Activated T-cell treated with anti-CD3 and anti-CD28 coated beads, Interleukin-2, amount 50 U/mL, for 4 hours (primary cell): ENCODE measurements at places on chromosomes 5 and 9. TPM values are rescaled to one million over a fixed set of nuclear protein-coding genes. Genes with fewer than 3 reads are reported as not detected.
A peak's percentile ranks its signal among the peaks of the same experiment; 100 is the strongest.

DNA sequence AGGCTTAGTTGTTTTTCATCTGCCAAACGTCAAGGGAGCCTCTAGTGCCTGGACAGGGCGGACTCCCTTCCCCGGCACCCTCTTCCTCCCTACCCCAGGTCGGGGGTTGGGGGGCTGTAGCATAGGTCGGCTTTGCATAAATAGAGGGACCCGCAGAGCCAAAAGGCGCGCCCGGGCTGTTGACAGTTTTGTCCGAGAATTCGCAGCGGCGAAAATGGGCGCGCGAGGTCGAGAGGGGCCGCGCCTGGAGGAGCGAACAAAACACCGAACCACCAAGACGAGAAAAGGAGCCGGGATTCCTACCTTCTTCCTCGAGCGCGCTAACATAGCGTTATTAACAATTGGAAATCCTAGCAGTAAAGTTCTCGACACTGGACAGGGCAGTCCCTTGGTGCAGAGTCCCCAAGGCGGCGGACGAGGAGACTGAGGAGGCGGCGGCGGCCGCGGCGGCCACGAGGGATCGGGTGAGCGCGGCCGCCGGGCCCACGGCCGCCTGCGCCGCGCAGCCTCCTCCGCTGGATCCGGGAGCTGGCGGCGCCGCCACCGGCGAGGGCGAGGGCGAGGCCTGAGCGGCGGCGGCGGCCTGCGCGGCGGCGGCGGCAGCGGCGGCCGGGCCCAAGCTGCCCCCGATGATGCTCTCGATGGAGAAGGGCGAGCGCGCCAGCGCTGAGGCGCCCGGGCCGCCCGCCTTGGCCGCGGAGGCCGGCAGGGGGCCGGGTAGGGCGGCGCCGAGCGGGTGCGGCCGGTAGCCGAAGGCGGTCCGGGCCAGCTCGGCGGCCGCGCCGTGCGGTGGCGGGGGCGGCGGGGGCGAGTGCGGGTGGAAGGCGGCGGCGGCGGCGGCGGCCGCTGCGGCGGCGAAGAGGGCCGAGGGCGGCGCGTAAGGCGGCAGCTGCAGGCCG lies 1.7 kb downstream of the FOXD1 start:
- DNase-seq, result peak; percentile 5

GRCh38 chr5:85604378-85604777 lies 1013.4 kb upstream of the COX7C start:
- no peak for DNase-seq

DNA sequence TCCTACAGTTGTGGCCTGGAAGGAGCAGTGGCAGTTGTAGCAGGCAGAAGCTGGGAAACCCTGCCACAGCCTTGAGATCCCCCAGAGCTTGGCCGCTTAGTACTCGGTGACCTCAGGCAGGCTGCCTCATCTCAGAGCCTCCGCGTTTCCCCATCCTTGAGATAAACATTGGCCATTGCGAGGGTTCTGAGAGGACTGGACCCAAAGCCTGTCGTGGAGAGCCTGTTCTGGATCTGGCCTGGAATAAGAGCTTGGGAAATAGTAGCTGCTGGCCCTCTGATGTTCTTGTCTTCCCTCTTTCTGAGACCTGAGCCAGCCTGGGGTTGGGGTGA lies 1.3 kb downstream of the MIGA2 start:
- DNase-seq, result no peak

GRCh38 chr9:113875459-113876150 lies 504 bp upstream of the ZNF618 start:
- no peak for DNase-seq

DNA sequence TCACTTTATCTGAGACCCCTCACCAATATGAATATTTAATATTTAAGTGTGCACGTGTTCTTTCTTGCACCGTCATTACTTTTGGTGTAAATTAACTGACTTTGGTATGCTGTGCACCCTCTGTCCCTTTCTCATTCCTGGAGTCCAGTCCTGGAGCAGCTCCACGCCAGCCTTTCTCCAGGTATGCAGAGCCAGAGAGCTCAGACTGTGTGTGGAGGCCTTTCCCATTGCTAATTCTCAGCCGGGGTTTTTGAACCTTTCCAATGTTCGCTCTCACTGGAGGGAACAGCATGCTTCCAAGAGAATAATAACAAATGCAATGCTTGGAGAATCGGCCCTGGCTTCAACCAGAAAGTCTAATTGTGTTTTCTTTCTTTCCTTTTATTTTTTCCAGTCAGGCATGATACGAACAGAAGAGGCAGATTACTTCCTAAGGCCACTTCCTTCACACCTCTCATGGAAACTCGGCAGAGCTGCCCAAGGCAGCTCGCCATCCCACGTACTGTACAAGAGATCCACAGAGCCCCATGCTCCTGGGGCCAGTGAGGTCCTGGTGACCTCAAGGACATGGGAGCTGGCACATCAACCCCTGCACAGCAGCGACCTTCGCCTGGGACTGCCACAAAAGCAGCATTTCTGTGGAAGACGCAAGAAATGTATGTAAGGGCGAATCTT lies 41.7 kb downstream of the ADAMTS16 start:
- no peak for DNase-seq

DNA sequence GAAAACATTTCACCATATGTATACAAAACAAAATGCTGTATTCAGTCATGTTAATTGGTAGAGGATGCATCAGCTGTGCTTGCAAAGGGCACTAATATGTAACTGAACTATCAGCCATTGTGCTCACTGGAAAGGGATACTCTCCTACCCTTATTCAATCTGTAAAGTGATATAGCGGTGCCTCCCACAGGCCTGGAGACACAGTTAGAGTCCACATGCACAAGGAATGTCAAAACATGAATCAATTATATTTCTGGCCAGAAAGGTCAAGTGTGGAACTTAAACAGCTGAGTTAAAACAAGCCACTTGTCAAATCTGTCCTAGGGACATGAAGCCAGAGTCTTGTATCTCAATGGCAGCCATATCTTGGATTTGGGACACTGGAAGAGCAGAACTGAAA lies 71.2 kb upstream of the IZUMO3 start:
- no peak for DNase-seq

GRCh38 chr9:88540251-88540763 lies 5.3 kb downstream of the NXNL2 start:
- no peak for DNase-seq

TTC23L gene
- not detected for total RNA-seq

PALM2AKAP2 gene
- not detected for total RNA-seq

SLC1A1 gene
- total RNA-seq, result 0.33 TPM

KIF24 gene
- total RNA-seq, result 2.2 TPM

PITX1 gene
- 0.43 TPM for total RNA-seq

IFNA13 gene
- total RNA-seq, result not detected

SPATA31A3 gene
- total RNA-seq, result not detected

SRP19 gene
- total RNA-seq, result 80.4 TPM

RETREG1 gene
- total RNA-seq, result 10.1 TPM

KIF20A gene
- 0.76 TPM for total RNA-seq
